Fibroblast of lung (primary cell): ENCODE measurements at places on chromosomes 12 and 14.

- DNase-seq, result no peak
Measured at GRCh38 chr12:116971222-116971621, 60.5 kb downstream of the FBXW8 start.

- DNase-seq, result no peak
Measured at GRCh38 chr12:112349431-112349830, 32.8 kb downstream of the HECTD4 start.

GRCh38 chr12:127675936-127676335 lies 591.0 kb upstream of the TMEM132C start:
- DNase-seq, result peak; percentile 48

DNA sequence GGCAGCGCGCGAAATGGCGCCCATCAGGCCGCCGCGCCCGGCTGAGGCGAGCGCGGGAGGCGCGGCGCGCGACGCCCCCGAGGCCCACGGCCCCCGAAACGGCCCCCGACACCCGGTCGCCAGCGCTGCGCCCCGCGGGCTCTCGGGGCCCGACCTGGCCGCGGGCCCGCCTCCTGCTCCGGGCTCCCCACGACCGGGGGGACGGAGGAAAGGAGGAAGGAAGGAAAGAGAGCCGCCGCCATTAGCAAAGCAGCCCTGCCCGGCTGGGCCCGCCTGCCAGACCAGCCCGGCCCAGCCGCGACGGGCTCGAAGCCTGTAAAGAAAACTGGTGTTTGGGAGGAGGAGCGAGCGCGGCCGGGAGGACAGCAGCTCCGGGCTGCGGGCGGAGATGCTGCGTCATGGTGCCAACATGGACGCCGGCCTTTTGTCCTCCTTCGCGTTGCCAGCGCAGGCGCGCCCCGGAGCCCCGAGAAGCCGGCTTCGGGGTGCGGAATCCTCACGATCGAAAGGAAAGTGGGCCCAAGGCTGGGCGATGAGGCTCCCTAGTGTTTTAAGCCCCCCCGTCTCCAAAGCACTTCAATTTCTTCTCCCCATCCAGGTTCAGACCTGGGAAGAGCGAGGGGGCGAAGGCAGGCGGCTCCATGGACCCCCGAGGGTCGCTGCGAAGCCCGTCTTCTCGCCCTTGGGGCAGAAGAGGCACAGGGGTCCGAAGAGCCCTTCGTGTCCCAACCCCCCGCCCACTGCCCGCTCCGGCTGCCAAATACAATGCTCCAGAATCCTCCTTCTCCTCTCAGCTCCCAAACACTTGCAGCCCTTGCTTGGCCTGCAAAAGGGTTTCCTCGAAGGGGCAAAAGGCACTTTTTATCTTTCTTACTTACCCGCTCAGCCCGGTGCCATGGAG lies 2.9 kb upstream of the SETD1B start:
- DNase-seq, result peak; percentile 86

DNA sequence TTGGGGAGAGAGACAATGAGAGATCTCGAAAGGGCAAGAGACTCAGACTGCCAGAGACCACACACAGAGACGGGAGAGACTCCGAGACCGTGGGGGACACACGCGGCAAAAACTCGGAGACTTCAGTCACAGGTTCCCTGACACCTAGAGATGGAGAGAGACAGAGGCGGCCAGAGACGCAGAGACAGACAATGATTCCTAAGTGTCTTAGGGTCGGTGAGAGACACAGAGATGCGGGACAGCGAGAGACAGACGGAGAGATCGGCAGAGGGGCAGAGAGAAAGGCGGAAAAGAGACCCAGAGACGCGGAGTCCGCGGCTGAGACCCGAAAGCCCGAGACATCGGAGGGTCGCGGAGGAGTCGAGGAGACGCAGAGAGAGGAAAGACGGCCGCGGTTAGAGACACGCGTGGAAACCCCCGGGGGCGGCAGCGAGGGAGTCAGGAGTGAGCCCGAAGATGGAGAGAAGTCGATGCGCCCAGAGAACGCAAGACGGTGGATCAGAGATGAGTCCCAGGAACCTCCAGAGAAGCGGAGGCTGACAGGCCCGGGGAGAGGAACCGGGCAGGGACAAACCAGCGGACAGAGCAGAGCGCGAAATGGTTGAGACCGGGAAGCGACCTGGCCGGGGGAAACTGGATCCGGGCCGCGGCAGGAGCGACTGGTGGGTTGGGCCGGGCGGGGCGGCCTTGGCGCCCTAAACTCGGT lies 7.8 kb downstream of the LHX5 start:
- DNase-seq, result no peak
